ENCODE measurements at places on chromosomes 2 and 18. TPM values are rescaled to one million over a fixed set of nuclear protein-coding genes. Genes with fewer than 3 reads are reported as not detected.

GRCh38 chr2:60849187-60849586 is 32.2 kb upstream of the REL start:
- no peak for DNase-seq

- no peak for DNase-seq
These were observed 80.5 kb upstream of the KIF5C start for GRCh38 chr2:148794558-148794957.

DNA sequence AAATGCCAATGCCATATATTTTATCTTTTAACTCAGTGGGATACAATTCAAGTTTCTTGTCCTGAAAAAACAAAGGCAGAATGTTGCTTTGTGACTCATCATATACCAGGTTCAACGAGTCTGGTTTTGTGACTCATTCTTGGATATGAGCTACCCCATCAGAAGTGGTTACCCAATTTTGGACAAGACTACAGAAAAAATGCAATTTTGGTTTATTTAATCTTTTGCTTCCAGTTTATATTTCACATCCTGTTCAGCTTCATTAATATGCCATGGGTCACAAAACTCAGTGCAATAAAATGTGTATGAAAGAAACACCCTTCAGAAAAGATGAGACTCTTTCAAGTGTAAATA is 25.0 kb downstream of the FN1 start:
- no peak for DNase-seq

DNA sequence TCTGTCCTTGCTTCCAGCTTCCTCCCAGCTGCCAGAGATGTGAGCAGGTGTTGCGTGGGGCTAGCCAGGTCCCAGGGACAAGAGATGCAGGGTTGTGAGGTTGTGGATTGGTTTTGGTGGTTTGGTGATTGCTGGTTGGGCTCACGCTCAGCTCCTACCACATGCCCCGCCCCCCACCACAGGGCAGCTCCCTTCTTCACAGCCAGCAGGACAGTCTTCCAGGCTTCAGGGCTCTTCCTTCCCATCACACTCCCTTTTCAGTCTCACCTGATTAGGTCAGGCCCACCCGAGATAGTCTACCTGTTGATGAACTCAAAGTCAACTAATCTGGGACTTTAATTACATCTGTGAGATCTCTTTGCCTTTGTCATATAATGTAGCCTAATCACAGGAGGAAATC is 52.0 kb upstream of the GLI2 start:
- DNase-seq, result peak; percentile 28

DNA sequence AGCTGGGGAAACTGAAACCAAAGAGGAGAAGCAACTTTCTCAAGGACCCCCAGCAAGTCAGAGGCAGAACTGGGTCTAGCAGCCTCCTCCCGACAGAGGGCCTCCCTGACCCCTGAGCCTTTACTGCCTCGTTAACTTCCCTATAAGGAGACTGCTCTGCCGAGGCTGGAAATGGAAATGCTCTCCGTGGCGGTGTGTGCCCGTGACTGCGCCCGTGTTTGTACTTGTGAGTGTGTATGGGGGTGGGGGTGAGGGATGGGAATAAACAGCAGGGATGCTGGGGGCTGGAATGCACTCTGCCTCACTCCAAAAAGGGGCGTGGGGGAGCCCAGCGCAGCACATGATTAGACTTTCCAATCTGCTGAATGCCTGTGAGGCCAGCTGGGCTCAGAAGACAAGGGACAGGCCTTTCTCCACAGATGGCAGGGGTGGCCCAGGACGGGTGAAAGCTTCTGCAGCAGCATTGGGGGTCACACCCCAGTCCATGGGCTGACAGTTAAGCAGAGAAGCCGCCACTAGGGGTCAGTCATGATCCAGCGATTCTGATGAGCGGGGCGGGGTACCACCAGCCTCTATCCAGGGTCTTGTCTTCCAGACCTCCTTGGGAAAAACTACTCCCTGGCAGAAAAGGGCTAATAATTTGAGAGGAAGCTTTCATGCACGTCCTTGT is 26.8 kb downstream of the MPHOSPH10 start:
- DNase-seq, result peak; percentile 63

DNA sequence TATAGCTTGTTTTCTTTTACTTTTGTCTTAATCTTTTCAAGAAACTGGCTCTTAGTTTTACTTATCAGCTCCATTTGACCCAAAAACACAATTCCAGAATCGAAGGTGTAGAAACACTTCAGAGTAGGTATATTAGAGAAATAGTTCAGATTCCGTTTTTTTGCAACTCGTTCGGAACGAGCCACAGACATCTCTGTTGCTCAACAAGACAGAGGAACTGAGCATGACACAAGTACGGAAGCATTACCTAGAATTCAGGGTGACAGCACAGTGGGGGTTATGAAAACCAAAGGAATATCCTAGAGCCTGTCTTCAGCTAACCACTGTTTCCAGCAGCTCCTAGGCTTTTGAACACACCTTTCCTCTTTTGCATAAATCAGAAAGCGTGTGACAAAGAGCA is 5.0 kb downstream of the HRH4 start:
- no peak for DNase-seq

DNA sequence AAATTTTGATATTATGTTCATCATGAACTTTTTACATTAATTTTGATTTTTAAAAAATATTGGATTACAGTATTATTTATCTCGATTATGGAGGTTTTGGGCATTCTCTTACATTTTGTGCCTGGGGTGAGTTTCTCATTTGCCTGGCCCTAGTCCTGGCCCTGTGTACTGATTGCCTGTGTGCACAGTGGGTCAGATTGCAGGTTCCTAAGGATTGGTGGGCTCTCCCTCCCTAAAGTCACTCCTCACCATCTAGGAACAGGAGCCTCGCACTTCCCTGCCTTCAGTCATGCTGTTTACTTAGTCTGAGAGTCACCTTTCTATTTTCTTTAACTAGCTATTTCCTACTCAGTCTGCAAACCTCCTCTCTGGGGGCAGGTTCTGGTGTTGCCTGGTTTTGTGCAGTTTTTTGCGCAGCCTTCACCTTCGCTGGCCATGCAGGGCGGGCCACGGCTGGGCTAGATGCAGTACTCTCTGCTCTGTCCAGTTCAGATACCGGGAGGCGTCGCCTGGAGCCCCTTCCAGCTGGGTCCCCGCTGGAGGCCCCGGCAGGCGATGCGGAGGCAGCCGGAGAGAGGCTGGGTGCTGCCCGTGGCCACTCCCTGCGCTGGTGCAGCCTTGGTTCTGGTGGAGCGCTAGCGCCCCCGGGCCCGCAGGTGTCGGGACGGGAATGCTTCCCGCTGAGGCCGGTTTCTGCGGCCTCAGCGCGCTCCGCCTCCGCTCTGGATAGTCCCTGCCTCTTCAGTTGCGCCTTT is 23.3 kb upstream of the MC5R start:
- DNase-seq, result peak; percentile 83

Gene MDH1B
- not detected for total RNA-seq

Gene ATP6V1B1
- total RNA-seq, result 1.3 TPM

DNA sequence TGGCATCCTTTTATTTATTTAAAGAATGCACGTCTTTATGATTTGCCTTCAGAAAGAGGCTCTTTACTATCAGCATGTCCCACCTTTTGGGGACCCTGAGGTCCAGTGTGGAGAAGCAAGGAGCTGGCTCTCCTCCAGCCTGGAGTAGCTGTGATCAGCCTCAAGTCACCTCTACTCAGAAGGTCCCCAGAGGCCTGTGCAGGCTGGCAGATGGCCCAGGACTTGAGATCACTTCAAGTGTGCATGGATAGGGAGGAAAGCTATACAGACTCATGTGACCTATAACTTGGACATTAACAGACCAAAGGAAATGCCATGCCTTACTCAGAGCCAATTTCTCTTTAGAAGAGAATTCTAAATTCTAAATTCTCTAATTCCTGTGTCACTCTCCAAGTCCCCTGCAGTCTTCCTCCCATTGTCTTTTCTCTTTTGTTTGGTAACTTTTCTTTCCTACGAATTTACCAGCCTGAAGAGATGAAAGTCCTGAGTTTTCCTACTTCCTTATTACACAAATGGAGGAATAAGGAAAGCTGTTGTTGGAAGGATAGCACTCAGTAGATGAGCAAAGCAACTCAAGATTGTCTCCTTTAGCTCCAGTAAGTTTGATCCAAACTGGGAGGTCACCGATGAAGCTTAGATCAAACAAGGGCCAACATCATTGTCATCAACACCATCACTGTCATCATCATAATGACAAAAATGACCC is 163.9 kb downstream of the GFPT1 start:
- DNase-seq, result no peak

- DNase-seq, result no peak
These were observed 507.4 kb upstream of the PKDCC start for GRCh38 chr2:41540272-41540998.

DNA sequence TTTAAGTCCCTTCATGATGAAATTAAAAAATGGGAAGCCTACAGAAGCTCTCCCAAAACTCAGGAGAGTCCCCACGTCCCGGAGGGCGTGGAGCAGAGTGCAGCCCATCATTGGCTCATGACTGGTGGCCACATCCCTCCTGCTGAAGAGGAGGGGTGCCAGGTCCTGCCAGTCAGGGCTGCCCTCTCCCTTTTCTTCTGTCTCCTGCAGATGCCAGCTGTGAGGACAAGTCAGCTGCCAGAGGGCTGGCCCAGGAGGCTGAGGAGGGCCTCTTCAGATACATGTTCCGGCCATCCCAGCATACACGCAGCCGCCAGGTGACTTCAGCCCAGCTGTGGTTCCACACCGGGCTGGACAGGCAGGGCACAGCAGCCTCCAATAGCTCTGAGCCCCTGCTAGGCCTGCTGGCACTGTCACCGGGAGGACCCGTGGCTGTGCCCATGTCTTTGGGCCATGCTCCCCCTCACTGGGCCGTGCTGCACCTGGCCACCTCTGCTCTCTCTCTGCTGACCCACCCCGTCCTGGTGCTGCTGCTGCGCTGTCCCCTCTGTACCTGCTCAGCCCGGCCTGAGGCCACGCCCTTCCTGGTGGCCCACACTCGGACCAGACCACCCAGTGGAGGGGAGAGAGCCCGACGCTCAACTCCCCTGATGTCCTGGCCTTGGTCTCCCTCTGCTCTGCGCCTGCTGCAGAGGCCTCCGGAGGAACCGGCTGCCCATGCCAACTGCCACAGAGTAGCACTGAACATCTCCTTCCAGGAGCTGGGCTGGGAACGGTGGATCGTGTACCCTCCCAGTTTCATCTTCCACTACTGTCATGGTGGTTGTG is 2.6 kb downstream of the INHA start:
- no peak for DNase-seq

Gene LAMA1
- 1.8 TPM for total RNA-seq
